ENCODE measurements at places on chromosomes 11 and 22.
A peak's percentile ranks its signal among the peaks of the same experiment; 100 is the strongest.

DNA sequence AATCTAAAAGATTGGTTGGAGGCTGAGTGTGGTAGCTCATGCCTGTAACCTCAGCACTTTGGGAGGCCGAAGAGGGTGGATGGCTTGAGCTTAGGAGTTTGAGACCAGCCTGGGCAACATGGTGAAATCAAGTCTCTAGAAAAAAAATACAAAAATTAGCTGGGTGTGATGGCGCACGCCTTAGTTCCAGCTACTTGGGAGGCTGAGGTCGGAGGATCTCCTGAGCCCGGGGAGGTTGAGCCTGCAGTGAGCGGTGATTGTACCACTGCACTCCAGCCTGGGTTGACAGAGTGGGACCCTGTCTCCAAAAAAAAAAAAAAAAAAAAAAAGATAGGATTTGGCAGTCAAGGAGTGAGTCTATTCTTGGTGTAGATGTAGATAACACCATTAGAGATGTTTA, 10.6 kb downstream of the FOLR1 start:
- DNase-seq = no peak

DNA sequence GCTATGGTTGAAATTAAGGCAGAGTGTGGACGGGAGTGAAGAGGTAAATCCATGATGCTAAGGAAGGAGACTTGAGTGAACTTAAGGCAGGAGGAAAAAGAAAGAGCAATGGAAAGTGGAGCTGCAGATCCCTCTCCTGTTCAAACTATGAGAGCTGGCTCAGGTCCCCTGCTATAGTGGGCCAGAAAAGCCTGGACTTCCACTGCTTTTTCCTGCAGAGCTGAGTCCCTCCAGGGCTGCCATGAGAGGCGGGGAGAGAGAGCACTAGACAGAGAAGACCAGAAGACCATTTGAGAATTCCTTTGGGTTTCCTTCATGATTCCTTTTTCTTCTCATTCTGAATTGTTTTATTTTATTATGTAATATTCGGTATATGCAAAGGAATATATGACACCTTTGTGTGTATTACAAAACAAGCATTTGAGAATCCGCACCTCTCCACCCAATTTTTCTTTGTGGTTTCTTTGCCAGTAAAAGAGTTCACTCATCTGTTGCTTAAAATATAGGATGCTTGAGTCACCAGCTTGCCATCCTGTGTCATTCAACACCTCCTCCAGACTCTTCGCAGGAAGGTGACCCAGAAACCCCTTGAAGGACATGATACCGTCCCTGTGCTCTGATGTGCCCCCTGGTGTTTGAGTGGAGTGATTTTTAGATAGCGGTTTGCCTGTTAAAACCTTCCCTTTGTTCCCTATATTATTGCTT, 24.4 kb downstream of the SREBF2 start:
- DNase-seq = peak; percentile 74

DNA sequence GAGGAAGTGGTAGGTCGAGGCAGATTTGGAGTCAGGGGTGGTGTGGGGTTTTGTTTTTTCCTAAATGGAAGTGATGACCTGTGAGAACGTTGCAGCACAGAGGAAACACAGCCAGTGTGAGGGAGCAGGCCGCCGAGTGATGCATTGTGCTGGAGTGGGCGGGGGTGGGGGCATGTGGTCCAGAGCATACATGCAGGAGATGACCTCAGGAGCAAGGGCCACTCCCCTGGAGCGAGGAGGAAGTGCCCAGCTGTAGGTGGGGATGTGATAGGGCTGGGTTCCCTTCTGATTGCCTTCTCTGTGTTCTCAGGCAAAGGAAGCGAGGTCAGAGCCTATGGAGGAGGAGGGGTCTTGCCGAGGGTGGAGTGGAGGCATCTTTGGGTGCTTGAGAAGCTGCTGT, 81.4 kb downstream of the PPP6R3 start:
- peak; percentile 86 for DNase-seq

GRCh38 chr22:32590556-32590955, 115.9 kb downstream of the FBXO7 start:
- DNase-seq = no peak

- no peak for DNase-seq
Measured at GRCh38 chr11:130913268-130913667, 3.0 kb downstream of the SNX19 start.

GRCh38 chr11:131760091-131761061, 390.0 kb downstream of the NTM start:
- no peak for DNase-seq

DNA sequence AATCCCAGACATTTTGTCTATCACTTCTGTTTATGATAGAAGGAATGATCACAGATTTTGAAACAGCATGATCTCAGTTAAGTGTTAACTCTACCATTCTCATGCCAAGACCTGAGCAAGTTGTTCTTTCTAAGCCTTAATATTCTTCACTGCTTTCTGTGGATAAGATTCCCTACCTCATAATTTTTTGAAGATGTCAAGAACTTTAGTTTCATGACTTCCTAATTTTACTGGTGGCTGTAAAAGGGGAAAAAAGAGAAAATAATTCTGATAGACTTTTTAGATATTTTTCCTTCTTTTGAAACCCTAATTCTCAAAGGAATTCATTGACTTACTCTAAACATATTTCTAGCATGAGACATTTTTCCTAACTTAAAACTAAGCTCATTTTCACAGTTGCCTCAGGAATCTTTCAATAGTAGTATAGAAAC, 520.0 kb upstream of the LUZP2 start:
- no peak for DNase-seq

DNA sequence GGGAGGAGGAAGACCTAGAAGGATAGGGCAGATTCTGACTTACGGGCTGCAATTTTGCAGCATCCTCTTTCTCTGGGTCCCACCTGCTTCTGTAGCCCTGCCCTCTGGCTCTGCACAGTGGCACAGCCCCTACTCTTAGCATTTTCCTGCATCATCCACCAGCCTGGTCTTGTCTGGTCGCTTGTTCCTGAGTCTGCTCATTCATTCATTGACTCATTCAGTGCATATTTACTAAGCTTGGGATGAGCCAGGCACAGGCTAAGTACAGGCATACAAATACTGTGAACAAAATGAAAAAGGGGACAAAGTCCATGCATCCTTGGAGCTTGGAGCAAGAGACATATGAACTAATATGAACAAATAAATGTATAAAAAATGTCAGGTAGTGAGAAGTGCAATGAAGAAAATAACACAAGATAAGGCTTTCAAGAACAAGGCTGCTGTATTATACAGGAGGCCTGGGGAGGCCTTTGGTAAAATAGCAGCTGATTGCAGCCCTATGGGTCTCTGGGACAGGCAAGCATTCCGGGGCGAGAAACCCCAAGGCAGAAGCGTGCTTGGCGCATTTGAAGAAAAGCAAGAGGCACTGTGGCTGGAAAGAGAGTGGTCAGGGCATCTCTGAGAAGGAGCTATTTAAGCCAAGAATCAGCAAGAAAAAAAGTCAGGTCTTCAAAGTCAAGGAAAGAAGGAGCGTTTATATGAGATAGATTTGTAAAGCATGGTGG, 108.0 kb upstream of the ALX4 start:
- no peak for DNase-seq

DNA sequence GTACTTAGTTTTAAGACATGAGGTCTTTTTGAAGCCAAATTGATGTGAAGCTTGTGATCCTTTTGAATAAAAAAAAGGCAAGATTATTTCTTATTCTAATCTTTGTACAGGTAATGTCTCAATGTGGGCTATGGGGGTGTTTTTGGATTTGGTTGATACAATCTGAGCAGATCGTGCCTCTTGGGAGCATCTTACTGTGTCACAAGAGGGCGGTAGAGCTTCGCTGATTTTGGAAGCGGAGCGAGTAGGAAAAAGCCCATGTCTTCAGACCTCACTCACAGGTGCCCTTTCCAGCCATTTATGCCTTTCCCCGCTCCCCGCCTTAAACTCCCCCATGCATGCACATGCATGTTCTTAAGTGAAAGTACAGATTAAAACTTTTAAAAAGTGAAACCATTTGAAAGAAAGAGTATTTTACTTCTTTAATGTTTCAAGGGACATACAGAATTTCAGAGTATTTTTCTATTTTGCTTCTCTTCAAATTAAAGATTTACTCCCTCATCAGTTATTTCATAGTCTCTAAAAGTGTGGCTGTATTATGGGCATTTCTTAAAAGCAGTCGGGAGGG, 18.8 kb downstream of the DDX25 start:
- peak; percentile 81 for DNase-seq

DNA sequence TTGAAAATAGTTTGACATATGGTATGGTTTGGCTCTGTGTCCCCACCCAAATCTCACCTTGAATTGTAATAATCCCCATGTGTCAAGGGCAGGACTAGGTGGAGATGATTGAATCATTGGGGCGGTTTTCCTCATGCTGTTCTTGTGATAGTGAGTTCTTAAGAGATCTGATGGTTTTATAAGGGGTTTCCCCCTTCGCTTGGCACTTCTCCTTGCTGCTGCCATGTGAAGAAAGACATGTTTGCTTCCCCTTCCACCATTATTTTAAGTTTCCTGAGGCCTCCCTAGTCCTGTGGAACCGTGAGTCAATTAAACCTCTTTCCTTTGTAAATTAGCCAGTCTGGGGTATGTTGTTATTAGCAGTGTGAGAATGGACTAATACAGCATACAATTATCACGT, 7.7 kb downstream of the KCTD21 start:
- DNase-seq = peak; percentile 27

DNA sequence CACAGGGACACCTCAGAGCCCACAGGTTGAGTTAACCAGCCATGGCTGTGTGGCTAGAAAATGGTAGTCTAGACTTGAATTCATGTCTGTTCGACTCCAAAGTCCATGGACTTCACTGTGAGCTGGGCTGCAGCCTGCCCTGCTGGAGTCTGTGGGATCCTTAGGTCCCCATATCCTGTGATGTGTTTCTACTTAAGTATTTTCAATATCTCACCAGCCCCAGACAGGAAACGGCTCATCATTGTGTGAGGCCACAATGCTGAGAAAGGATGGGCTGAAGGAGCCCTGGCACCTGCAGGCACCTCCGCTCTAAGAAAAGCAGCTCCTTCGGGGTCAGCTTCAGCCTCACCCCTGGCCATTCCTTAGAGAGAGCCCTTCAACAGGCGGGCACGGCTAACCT, 93.1 kb downstream of the NAT10 start:
- DNase-seq = no peak

DNA sequence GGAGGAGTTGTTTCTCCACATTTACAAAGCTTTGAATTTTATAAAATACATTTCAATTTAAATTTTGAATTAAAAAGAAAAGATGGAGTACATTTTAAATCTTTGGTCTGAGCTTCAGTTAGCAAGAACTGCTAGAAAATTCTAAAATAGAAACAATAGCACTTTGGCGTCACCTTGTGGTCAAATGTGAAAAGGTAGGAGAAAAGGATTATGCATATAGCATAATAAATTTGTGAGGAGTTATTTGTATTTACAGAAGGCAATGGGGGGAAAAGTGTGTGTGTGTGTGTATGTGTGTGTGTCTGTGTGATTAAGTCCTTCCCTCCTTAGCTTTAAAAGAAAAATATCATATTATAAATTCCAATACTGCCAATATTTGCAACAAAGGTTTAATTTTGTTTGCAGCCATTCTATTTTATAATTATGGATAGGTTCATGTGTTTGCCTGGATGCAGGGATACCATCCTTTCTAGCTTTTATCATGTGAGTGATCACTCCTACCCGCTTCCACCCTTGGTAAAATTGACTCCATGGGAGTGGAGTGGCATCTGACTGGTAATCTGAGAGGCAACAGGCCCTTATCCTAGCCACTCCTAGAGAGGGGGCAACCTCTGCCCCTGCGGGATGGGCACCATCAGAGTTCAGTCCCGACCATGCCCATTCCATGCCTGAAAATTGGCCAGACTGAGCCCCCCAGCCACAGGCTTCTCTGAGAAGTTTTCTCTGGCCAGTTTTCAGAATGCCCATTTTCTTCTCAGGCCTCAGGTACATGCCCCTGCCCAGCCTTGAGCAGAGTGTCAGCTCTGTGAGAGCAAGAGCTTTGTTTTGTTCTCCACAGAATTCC, 13.6 kb upstream of the LGR4 start:
- DNase-seq = peak; percentile 72

GRCh38 chr11:128896356-128896755, 5.2 kb downstream of the KCNJ5 start:
- no peak for DNase-seq

- DNase-seq = no peak
Measured at GRCh38 chr22:45334068-45334467, 24.3 kb downstream of the FAM118A start.

DNA sequence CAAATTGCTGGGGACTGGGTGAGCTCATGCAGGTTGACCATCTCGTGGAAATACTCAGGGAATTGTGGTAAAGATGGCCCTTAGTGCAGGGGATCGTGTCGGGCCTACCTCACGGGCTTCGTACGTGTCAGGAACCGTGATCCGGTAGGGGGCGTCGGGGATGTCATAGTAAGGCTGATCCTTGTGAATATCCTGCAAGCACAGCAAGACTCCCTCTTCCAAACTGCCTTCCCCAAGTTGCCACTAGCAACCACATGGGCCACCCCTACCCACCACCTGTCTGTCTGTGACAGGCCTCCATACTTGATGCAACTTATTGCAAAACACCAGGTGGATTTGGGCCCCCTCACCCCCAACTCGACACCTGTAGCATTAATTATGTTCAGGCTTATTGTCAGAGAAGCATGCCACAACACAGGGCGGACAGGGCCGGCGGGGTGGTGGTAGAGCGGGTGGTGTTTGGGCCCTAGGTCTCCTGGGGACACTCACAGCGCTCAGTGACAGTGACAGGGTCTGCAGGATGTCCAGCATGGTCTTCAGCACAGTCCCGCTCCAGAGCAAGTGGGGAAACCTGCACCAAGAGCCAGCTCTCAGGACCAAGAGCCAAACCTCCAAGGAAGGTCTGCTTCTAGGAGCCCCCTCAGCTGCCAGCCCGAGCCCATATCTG, 22.6 kb upstream of the SERPIND1 start:
- no peak for DNase-seq

DNA sequence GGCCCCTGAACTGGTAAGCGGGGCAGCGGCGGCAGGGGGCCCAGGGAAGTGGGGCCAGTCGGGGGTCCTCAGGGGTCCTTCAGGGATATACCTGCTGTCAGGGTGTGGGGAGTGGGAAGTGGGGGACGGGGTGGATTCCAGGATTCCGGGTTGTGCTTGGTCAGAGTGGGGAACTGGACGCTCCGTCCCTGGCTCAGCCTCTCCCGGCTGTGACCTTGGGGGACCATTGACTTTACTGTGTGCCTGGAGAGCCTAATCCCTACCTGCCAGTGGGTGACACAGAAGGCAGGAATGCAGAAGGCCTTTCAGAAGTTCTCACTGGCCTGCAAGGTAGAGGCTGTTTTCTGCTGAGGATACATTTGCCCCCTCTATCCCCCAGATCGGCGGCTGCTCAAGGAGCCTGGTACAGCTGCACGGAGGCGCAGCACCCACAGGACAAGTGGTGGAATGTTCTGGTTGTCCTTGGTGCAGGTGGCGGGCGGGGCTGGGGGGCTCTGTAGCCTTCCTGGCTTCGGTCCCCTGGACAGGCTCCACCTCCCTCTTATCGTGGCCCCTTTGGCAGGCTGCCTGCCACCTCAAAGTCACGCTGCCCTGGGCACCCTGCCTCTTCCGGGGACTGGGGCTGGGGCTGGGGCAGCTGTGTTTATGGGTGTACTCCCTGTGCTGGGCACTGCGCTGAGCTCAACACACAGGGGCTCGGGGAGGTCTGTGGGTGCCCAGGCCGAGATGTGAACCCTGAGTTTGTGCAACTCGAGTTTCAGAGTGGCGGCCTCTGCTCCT, 18.4 kb downstream of the KCNQ1 start:
- no peak for DNase-seq

GRCh38 chr11:35111161-35112055, 27.6 kb upstream of the CD44 start:
- no peak for DNase-seq

- DNase-seq = no peak
Measured at GRCh38 chr11:96179905-96180304, 163.1 kb downstream of the MAML2 start.

Measured in suppressor macrophage (primary cell).